ENCODE measurements at places on chromosomes 6 and 20.

DNA sequence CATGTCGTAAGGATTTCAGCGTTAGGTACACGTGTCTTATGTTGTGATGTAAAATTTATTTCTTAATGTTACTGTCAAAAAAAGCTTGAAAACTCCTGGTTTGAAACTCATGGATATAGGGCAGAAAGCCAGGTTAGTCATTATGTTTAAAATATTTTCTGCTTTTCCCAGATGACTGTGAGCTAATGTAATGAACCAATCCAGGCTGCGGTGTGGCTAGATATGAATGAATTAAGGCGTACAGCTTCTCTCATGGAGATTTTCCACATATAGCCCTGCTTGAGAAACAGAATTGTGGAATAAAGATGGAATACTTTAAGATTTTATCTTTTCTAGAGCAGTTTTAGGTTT, 80.3 kb upstream of the STMND1 start:
- no peak for DNase-seq

- no peak for DNase-seq
Observed at GRCh38 chr6:66344796-66345195, 637.8 kb upstream of the EYS start.

- peak; percentile 76 for DNase-seq
Observed at GRCh38 chr6:13554929-13555333, 19.5 kb upstream of the SIRT5 start.

DNA sequence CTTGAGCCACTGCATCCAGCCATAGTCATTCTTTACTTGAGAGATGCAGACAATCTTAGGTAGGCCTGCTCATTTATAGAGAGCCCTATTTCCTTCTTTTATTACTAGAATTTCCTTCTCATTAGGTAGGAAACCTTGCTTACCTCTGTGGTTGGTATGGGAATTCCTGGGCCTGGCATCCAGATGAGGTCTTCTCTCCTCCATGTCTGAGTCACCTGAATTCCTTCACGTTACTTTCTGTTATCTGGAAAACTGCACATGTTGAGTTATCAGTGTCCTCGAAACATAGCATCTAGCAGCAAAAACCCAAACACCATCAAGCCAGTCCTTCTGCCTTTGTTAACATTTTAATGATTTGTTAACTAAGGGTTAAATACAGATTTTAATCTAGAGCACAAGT, 2.2 kb downstream of the ZNFX1 start:
- DNase-seq, result no peak

GRCh38 chr6:7108964-7109836, 1.4 kb downstream of the RREB1 start:
- DNase-seq, result peak; percentile 30

GRCh38 chr6:85412911-85413430, 36.9 kb upstream of the NT5E start:
- no peak for DNase-seq

All from HT-29 (cell line).